ENCODE measurements at places on chromosomes 6 and 20.

- DNase-seq, result no peak
These were observed 5.8 kb downstream of the C6orf132 start for GRCh38 chr6:42136508-42137193.

- DNase-seq, result no peak
These were observed 300.4 kb downstream of the LRFN2 start for GRCh38 chr6:40286721-40287120.

DNA sequence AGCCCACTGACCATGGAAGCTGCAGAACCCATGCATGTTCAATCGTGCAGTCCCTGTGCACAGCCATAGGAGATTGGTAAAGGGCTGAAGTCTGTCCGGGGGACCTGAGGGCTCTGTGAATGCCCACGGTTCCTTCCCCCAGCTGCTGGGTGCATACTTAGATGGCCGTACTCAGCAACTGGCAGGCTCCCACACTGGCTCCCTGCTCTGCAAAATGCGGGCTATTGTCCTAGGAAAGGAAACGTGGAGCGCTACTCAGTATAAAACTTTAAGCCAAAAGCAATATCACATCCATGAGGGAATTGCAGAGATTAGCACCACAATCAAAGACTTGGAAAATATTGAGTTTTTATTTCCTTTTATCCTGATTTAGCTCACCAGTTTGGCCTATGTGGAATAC, 202.0 kb downstream of the WDR27 start:
- DNase-seq, result no peak

DNA sequence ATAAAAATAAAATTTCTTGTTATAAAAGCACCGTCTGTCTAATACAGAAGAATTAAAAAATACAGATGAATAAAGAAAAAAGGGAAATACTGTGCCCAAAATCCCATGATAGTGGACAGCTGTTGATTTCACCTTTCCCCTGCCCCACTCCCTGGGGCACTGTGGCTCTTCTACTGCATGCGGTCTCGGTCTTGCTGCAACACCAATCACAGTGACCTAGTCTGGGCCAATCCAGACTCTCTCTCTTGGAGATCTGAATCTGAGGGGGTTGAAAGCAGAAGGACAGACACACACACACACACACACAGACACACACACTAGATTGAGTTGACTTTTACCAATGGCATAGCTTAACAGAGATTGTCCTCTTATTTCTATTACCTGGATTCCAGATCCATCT, 70.5 kb upstream of the FYN start:
- no peak for DNase-seq

DNA sequence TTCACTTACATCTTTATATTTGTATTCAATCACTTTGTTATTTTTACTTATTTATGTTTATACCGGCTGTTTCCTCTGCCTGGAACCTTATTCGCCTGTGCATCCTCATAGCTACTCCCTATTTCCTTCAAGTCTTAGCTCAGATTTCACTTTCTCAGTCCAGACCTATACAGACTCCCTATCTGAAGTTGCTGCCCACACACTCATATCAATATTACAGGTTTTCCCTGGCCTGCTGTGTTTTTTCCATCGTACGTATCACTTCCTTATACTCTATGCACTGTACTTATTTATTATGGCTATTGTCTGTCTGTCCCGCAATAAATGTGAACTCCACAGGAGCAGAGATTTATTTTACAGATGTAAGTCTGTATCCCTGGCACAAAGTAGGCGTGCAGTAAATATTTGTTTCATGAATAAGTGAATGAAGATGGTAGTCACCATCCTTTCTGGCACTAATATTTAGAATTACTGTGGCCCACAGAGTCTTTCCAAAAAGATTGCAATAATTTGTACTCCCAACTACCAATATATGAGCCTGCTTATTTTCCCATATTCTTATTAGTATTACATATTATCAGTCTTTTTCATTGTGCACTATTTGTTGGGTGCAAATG, 64.9 kb downstream of the TNFAIP3 start:
- DNase-seq, result no peak

- no peak for DNase-seq
These were observed 156.6 kb downstream of the NFATC2 start for GRCh38 chr20:51385646-51386530.

- DNase-seq, result no peak
These were observed 23.9 kb upstream of the VSTM2L start for GRCh38 chr20:37878835-37879599.

DNA sequence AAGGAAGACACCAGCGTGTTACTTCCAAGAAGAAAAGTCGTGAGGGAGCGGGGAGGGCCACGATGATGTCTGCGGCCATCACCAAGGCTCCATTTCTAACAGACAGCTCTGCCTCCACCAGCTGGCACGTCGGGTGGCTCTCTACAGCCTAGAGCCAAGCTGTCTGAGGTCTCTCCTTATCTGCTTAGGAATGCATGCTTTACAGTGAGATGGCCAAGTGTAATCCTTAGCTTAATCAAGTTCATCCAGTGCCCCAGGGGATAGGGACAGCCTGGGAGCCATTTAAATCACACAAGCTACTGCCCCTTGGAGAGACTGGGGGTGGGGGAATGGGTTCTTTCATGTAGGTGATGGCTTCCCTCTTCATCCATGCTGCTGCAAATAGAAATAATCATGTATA, 213.8 kb upstream of the CST7 start:
- no peak for DNase-seq

DNA sequence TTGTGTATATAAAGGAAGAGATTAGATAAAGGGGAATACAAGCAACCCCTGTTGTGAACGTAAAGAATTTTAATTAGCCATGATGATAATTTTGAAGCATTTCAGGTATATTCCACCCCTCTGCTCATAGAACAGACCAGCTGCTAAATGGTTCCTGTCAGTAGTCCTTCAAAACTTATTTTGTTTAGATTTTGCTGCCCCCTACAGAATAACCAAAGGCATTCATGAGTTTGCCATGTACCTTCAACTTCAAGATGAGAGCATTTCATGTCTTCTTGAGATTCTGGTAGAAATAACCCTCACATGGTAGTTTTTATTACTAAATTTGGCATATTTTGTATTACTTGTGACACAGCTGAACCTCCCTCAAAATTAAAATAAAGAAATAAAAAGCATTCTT, 1586.7 kb downstream of the HACE1 start:
- no peak for DNase-seq

DNA sequence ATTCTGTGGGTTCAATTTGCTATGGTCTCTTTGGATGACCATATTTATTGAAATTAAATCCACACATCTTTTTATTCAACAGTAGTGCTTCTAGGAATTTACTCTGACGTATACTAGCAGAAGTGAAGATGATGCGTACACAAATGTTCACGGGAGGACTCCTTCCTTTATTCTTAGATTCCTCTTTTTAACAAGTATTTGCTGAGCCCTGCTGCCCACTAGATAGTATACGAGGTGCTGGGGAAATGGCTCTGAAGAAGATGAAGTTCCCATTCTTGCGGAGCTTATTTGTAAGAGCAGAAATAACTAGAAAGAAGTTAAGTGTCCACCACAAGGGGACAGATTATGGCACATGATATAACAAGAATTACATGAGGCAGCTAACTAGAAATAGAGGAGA, 145.2 kb downstream of the DOK5 start:
- no peak for DNase-seq

DNA sequence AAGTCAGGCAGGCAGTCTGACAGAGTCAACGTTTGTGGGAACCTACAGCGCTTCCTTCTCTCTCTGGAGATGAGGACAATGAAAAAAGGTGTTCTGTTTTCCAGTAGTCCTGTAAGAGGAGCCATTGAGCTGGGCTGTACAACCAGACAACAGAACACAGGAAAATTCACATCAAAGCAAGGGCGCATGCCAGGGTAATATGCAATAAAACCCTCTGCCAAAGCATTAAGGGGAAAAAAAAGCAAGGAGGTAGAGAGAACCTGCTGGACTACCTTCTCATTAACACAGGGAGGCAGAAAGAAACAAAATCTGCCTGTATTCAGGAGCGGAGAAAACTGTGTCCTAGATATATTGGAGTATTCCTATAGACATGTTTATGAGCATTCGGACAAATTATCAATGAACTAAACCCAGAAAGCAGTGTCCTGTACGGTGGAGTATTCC, 1.3 kb downstream of the RNF24 start:
- DNase-seq, result no peak

DNA sequence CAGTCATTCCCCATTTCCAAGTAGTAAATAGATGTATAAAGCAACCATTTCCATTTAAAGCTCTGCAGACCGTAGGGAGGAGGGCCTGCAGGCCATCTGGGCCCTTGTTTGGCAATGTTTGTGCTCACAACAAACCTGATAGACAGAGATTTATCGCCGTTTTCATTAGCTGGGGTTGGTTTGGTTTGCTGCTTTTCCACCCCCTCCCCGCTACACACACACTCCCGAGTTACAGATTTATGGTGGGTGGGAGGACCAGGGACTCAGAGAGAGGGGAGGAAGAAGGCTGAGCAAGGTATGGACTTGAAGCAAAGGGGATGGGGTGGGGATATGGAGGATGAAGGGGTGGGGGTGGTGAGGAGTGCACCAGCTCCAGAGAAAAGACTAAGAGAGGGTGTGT, 36.6 kb upstream of the FOXP4 start:
- no peak for DNase-seq

- DNase-seq, result no peak
These were observed 505.4 kb upstream of the CITED2 start for GRCh38 chr6:139879823-139880356.

DNA sequence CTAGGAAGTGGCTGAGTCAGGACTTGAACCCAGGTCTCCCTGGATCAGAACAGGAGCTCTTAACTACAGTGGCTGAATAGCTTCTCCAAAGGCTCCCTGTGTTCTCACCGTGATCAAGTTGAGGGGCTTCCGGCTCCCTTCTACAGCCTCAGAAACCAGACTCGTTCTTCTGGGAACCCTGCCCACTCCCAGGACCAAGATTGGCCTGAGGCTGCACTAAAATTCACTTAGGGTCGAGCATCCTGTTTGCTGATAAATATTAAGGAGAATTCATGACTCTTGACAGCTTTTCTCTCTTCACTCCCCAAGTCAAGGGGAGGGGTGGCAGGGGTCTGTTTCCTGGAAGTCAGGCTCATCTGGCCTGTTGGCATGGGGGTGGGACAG, 44.6 kb upstream of the TTPAL start:
- no peak for DNase-seq

DNA sequence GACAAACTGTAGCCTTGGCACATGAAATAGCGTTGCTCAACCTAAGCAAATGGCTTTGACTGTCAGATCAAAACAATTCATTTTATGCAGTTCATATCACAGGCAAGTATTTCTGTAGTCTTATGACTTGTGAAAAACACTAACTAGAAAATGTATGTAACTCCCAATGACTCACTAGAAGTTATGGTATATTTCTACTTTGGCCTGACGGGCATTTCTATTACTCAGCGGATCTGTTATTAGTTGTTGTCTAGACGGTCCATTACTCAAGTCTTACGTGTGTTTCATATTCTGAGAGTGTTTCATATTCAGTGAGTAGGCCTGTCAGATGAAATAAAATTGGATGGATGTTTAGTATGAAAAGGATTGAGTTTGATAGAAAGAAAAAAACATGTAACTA, 880.9 kb downstream of the PRIM2 start:
- no peak for DNase-seq

DNA sequence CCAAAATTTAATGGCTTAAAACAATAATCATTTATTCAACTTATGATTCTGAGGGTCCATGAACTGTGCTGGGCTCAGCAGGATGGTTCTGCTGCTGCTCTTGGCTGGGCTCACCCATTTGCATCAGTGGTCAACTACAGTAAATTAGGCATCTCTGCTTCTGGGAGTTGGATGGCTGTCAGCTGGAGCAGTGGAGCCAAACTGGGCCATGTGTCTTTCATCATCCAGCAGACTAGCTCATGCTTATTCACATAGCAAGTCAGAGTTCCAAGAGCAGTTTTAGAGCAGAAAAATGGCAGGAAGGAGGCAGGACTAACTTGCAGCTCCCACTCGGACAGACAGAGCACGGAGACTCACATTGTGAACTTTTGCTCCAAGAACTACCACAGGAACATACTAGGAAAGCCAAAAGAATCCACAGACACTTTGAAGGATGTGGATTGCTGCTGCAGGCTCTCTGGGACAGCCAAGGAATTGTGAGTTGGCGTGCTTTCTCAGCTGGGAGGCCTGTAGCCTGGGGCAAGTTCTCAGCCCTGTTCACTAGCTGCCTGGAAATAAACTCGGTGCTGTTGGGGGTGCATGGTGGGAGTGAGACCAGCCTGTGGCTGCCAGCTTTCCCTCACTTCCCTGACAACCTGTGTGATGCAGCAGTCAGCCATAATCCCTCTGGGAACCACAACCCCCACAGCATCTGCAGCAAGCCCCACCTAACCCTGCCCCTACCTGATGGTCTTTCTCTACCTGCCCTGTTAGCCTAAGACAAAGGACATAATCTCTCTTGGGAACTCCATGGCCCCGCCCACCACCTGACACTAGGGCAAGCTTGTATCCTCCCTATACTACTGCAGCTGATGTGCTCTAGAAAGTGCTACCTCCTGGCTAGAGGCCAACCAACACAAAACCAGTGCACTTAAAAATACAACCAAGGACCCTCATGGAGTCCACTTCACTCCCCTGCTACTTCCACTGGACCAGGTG, 129.0 kb downstream of the JPH2 start:
- DNase-seq, result no peak

DNA sequence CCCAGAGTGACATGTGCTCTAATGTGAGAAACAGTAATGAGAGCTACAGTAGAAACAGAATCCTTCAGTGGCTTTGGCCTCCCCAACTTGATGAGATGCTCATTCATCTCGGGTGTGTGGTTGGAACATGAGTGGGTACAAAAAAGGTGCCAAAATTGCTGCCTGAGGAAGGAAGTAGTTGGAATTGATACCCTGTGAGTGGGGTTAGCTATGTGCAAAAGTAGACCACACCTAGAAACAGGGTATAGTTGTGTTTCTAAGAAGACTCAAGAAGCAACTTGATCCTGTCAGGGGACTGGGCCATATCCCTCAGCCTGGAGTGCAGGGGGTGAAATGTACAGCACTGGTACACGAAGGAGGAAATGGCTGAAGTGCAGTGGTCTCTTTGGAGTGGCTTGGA, 206.4 kb upstream of the SUPT3H start:
- no peak for DNase-seq

DNA sequence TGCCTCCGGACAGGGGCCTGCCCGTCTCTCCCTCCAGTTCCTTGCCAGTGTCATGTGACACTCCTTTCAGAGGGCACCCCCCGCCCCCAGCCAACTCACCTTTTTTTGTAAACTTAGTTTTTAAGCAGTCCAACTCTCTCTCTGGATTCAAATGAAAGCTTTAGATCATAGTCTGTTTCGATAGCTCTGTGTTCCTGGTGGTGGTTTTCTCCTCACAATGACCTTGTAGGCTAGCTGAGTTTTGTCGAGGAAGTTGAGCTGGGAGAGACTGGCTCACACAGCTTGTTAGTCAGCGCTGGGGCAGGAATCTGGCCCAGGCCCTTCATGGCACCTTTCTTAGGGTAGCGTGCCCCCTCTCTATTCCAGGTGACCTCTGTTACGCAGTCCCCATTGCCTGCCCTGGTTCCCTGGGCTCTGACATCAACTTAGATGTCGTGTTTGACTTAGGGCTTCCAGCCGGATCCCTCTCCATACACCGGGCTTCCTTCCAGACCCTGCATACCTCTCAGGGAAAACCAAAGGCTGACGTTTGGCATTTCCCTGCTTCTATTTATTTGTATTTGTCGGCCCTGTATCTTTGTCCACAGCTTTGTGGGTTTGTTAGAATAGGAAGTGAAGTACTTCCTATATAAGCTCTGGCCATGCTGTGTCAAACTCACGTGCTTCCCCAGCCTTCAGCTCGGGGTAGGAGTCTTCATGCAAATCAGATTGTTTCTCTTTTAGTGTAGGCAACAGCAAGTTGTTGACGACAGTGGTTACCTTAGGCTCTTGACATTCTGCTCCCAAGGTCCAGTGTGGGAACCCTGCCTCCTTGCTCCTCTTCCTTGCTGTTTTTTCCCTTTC, 12.7 kb downstream of the IGF2R start:
- DNase-seq, result no peak
